ENCODE measurements at places on chromosomes 12 and 14.
A peak's percentile ranks its signal among the peaks of the same experiment; 100 is the strongest.

- no peak for DNase-seq
Observed at GRCh38 chr12:120984351-120984898, 6.1 kb downstream of the HNF1A start.

- DNase-seq = peak; percentile 4
Observed at GRCh38 chr12:28759333-28759732, 389.7 kb upstream of the FAR2 start.

- no peak for DNase-seq
Observed at GRCh38 chr12:53532021-53532420, 24.7 kb upstream of the NPFF start.

- peak; percentile 54 for DNase-seq
Observed at GRCh38 chr12:22101749-22102243, 55.8 kb downstream of the CMAS start.

GRCh38 chr14:58626431-58626831 is 11.3 kb upstream of the DACT1 start:
- DNase-seq = no peak

DNA sequence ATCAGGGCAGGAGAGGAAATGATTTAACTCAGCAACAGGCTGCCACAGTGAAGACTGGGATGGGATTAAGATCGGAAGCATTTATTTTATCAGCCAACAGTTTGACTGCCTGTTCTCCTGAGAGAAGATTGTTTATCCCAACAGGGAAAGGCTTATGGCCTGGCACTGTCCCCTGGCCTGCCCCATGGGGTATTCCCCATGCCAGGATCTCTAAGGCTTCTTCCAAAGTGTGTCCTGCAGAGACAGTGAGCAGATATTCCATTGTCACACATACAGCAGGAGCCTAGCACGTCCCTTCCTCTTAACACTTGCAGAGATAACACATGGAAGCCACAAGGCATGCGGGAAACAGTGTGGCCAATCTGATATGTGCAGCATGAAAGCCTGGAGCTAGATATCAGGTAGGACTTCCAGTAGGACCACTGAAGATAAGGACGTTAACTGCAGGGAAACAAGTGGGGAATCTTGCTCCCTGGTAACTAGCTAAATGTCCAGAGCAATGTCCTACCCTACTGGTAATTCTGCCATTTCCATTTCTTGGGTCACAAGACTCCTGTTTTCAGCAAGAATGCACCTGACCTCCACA is 48.2 kb downstream of the IQSEC3 start:
- no peak for DNase-seq

- DNase-seq = no peak
Observed at GRCh38 chr12:7694556-7695236, 879 bp downstream of the GDF3 start.

- no peak for DNase-seq
Observed at GRCh38 chr12:47097276-47097896, 17.6 kb upstream of the AMIGO2 start.

- DNase-seq = no peak
Observed at GRCh38 chr12:11500188-11500860, 105.0 kb upstream of the PRB2 start.

GRCh38 chr12:98983647-98984046 is 338.6 kb downstream of the APAF1 start:
- no peak for DNase-seq

- DNase-seq = no peak
Observed at GRCh38 chr14:104440297-104440956, 139.1 kb upstream of the C14orf180 start.

GRCh38 chr14:88324930-88325329 is 1.9 kb upstream of the KCNK10 start:
- no peak for DNase-seq

GRCh38 chr12:125013816-125014442 is 20.5 kb downstream of the BRI3BP start:
- DNase-seq = no peak

DNA sequence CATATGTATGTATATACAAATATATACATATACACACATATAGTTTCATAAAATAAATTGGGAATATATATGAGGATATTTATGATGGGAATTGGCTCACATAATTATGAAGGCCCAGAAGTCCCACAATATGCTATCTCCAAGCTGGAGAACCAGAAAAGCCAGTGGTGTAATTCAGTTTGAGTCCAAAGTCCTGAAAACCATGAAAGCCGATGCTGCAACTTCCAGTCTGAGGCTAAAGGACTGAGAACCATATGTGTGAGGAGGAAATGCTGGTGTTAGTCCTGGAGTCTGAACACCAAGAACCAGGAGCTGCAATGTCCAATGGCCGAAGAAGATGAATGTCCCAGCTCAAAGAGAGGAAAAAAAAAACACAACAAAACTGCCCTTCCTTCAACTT is 65.5 kb upstream of the PRKD1 start:
- no peak for DNase-seq

- DNase-seq = peak; percentile 23
Observed at GRCh38 chr12:117671734-117672133, 297.1 kb downstream of the KSR2 start.

DNA sequence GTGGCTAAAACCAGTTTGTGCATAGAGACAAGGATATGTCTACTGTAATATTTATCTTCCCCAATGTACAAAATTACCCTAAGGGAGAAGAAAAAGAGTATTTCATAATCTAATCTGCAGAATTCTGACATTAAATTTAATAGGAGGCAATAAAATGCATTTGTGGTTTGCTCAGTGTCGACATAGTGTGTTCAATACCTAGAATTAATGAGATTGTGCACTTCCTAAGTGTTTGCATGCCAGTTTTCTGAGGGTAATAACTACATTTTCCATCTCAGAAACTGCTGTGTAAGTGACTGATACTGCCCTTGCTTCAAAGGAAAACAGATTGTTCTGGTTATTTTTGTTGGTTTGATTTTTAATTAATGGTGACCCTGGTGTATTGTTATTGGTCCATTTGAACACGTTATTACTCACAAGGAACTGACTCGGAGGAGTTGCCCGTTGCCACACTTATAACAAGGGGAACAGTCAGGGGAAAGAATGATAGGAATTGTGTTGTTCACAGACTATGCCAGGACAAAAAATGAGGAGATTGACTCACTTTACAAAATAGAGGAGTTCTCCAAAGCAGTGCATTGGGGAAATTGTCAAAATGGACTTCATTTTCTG is 960.3 kb upstream of the TMEM132C start:
- DNase-seq = no peak

GRCh38 chr14:99681101-99681831 is 2.8 kb upstream of the CYP46A1 start:
- no peak for DNase-seq

- no peak for DNase-seq
Observed at GRCh38 chr12:108333898-108334699, 5.0 kb downstream of the CMKLR1 start.

DNA sequence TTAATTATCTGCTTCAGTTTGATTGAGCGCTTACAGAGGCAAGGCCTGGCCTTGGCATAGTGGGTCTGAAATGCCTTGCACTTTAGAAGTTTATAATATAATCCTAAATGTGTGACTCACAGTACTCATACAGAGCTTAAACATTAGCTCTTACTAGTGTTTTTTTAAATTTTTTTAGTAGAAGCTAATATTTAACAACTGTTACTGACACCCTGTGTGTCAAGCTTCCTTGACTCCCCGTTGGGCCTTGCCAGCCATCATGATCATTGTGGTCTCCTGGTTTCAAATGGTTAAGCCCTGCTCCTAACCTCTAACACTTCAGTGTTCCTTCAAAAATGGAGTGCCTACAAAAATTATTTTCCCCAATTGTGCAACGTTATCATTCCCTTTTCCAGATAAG is 126.9 kb downstream of the GALC start:
- DNase-seq = no peak

- no peak for DNase-seq
Observed at GRCh38 chr12:122452701-122453285, 30.3 kb upstream of the CLIP1 start.

GRCh38 chr14:49991491-49991890 is 98.6 kb downstream of the ARF6 start:
- no peak for DNase-seq

DNA sequence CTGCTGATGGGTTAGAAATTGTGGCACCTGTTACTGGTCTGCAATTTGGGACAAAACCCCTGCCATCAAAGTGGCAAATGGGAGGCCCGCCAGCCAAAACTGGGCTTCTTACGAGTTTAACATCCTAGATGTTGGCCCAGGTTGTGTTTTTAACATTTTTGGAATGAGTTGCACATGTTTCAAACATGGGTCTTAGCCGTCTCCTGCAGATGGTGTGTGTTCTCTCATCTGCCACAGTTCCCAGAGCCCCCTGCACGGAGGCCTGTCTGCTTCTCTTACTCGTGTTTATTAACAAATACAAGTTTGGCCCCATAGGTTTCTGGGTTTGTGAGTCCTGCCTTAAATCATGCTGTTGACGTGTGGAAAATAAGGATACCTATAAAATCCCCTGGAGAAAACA is 46.5 kb downstream of the CACNA2D4 start:
- no peak for DNase-seq

DNA sequence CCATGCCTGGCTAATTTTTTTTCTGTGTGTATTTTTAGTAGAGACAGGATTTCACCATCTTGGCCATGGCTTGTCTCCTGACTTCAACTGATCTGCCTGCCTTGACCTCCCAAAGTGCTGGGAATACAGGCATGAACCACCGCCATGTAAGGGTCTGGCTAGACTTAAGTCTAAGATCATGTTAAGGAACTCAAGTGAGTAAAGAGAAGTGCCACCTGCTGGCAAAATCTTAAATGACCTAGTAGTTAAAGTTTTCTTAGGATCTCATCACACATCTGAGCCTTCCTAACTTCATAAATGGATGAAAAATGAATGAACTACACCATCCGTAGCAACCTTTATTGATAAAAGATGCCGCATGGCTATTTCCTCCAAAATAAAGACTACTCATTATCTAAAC is 1.7 kb upstream of the C12orf56 start:
- DNase-seq = peak; percentile 55

- DNase-seq = no peak
Observed at GRCh38 chr12:131383291-131383690, 327.6 kb upstream of the SFSWAP start.

DNA sequence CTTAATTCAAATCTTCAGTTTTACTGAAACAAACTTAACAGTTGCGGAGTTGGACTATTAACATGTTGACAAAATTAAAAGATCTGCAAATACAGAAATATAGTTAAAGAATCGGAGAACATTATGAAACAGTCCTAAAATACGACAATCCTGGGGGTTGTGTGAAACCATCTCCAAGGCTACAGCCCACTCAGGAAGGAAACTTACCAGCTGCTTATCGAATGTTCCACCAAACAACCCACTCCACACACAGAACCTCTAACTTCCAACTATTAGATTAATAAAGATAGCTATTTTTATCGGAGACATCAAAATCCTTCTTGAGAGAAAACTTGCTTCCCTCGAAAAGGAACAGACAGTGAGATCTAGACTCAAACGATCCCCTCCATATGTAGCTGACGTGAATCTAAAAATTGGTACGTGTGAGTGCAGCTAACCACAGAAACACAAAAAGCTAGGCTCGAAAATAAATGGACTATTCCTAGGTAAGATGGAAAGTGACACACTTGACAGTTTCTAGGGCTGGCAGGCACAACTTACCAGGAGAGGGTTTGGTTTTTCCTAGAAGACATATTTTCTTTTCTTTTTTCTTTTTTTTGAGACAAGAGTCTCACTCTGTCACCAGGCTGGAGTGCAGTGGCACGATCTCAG is 12.9 kb downstream of the VPS37B start:
- DNase-seq = no peak

DNA sequence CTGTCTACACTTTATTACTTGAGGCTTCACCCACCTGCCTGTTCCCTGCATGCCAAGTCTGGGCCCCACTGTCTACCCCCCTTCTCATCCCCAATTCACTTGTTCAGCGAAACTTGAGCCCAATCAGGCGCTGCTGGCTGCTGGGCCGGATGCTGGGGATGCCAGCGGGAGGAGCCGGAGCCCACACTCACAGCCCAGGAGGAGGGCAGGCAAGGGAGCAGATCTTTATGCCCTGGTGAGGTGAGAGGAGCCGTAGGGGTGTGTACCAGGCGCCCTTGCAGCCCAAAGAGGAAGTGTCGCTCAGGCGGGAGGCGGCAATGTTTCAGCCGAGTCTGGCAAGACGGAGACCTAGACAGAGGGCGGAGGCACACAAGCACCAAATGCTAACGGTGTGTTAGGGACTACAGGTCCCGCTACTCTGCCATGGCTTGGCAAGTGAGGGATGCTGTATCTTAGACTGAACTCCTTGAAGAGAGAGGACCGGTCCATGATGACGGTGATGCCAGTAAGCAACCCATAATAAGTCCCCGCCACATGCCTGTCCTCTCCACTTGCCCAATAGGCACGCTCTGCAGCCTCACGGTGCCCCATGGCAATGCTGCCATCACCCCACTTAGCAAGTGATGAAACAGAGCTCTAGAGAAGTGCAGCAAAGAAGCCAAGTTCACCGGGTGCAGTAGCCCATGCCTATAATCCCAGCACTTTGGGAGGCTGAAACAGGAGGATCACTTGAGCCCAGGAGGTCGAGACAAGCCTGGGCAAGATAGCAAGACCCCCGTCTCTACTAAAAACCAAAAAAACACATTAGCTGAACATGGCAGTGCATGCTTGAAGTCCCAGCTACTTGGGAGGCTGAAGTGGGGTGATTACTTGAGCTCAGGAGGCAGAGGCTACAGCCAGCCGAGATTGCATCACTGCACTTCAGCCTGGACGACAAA is 41.6 kb downstream of the LRRC74A start:
- no peak for DNase-seq

DNA sequence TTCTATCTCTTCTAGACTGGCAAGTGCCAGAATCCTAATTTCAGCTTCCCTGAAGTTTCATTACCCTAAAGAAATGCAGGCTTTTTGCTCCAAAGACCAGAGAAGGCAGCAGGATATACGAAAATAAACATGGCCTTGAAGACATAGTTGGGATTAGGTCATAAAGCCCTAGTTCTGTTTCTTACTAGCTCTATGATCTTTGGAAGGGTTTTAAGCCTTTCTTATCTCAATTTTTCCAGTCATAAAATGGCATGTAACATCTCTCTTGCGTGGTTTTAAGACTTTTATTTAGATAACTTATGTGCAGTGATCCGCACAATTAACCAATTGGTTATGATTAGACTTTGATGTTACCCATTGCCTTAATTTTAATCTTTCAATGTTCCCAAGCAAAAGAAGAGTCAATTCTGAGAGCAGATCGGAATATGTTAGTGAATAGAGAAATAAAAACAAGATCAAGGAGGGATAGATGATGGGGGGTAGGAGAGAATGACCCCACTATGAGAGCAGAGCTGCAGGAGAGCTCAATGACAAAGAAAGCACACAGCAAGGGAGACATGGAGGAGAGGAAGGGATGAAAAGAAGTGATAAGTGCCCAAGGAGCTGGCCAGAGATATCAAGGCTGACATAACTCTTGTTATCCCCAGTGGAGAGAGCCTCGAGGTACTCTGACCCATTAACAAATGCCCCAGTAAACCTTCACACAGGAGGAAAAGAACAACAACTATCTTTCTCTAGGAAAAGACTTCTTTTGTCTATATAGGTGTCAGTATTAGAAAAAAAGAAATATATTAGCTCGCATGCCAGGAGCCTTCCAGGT is 53.0 kb upstream of the ANP32D start:
- no peak for DNase-seq

DNA sequence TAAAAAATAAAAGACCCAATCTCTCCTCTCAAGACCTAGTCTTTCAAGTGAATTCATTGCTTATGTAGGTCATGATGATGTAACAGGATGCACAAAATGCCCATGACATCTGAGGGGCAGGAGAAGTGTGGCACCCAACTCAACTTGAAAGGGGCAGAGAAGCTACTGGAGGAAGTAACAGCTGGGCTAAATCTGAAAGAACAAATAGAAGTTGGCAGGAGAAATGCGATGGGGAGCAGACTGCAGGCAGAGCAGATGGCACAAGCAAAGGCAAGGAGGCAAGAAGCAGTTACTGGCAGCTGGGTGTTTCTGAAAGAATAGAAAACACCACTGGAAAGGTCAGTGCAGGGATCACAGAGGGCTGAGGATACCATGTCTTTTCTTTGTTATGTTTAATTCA is 14.6 kb downstream of the SLC38A4 start:
- no peak for DNase-seq

Measured in H54 (cell line).